ENCODE measurements at places on chromosomes 6 and 20. TPM values are rescaled to one million over a fixed set of nuclear protein-coding genes. Genes with fewer than 3 reads are reported as not detected.

DNA sequence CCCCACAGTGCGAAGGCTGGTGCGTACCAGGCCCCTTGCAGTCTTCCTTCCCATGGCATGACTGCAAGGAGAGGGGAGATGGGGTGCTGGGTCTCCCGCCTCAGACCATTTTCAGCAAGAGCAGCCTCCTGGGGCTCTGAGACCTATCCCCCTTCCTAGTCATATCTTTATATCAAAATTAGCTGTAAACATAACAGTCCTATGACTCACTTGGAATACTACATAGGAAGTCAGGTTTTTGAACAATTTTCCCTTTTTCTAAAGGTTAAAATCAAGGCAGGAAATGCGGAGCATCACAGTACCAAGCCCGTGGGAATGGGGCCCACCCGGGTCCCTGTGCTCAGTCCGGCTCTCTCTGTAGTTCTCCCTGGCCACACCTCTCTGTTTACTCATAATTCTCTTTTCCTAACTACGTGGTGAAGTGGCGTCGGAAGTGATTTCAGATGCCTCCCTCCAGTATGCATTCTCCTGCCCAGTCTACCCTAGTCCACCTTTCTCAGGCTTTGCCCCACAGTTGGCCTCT lies 109.8 kb upstream of the TMEM170B start:
- no peak for DNase-seq

DNA sequence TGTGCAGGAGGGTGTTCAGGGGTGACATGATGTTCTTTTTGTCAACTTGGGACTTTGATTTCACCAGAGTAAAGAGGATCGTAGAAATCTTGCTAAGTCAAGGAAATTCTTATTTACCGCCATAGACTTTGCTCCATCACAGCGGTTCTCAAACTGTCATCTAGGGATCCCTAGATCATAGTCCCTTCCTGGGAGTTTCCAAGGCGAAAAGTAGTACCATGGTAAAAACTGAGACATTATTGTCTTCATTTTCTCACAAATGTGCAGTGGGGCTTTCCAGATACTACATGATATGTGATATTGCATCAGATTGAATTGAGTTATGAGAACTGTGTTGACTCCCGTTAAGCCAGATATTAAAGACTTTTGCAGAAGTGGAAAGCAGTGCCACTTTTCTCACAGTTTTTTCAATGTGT lies 79.7 kb downstream of the JARID2 start:
- DNase-seq, result no peak

DNA sequence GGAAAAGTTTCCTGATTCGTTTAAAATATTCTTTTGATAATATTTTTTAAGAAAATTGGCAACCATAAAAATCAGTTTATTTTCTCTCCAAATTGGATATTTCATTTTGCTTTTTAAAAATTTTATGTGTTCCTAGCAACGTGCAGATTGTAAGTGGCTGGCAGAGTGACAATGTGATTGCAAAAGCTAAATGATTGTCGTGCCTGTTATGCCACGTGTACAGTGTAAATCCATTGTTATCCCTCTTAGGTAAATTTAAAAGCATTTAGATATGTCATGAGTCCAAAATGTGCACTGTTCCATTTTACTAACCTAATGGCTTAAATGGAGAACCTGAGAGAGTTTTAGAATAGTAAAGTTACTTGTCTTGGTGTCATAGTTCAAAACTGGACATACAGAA lies 94.4 kb upstream of the ADGRF4 start:
- no peak for DNase-seq

GRCh38 chr20:1940581-1940980 lies 45.4 kb downstream of the SIRPA start:
- no peak for DNase-seq

Gene LHFPL5
- not detected for total RNA-seq

Gene NKX2-4
- not detected for total RNA-seq
